ENCODE measurements at places on chromosomes 4 and X.

GRCh38 chr4:80180743-80181142 lies 16.6 kb upstream of the PRDM8 start:
- DNase-seq, result no peak

DNA sequence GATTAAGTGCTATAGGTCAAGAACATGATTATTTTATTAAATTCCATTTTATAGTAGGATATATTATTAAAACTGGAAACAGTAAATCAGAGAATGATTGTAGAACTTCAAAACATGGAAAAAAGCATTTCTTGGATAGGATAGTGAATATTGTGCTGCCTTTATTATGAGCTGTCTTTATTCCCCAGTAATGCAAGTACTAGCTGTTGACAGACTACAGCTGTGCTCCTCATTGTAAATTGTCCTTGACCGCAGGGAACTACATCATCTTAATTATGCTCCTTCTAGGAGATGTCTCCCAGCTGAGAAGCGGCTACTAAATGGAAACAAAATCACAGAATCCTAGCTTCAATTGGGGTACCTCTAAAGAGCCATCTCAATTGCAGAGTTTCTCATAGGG lies 1457.2 kb upstream of the PCDH7 start:
- no peak for DNase-seq

DNA sequence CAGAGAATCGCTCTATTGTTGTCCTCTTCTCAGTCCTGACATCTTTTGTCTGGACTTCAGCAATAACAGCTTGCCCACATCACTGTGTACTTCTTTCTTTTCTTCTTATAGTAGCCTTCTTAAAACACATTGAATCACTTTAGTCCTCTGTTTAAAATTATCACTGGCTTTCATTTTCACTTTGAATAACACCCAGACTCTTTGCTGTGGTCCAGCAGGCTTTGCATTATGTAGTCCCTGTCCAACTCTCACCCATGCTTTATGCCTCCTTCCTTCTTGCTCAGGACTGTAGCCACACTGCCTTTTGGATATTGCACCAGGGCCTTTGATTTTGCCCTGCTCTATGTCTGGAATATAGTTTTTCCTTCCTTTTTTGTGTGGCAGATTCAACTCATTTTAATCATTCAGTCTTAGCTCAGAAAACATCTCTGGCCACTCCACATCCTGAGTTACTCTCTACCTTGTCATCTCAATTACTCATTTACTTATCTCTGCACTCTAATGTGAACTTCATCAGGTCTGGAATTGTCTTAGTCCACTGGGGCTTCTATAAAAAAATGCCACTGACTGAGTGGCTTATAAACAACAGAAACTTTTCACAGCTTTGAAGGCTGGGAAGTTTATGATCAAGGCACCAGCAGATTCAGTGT lies 168.2 kb downstream of the C4orf33 start:
- DNase-seq, result no peak

GRCh38 chr4:83692028-83692427 lies 156.1 kb downstream of the GPAT3 start:
- DNase-seq, result peak; percentile 18

DNA sequence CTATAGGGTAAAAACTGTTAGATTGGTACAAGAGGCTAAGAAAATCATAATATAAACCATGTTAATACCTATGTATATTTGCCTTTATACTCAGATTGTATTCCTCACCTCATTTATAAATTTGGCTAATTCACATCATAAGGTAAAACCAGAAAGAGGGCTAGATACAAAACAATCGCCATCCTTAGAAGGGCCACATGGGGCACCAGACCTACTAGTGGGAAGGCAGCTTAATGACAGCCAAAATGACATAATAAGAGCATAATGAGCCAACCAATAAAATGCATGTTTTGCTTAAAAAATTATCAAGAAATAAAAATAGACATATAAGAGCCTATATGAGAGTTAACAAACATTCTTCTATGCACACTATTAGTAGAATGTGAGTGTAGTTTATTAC lies 107.3 kb upstream of the PRDX4 start:
- no peak for DNase-seq

DNA sequence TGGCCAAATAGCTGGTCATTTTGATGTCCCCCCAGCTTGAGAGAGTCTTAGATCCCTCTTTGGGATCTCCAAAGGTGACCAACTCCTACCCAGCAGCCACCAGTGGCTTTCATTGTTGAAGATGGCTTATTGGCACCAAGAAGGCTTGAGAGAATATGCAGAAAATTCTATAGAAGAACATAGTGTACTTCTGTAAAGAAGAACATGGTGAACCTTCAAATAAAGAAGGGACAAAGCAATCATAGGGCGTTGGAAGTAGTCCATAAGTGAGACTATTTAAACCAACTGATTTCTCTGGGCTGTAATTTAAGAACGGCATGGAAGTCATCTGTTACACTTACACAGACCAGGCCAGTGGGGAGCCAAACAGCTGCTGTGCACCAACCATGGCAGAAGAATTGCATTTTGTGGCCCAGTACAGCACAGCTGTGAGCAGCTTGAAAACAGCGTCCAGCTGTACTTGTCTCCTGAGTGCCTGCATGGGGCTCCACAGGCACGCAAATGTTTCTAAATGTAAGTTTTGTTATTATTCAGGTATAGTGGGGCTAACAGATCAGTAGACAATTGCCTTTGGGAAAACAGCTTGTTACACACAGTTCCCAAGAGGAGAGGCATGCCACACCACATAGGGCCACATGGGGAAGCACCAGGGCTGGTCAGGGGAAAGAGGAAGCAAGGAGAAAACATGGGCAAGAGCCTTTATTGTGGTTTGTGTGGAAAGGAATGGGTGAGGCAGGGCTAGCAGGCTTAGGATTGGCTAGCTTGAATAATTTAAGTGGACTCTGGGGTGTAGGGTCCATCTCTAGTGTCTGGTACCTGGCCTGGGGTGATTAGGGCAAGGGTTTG lies 125.0 kb downstream of the ARHGAP6 start:
- DNase-seq, result no peak

DNA sequence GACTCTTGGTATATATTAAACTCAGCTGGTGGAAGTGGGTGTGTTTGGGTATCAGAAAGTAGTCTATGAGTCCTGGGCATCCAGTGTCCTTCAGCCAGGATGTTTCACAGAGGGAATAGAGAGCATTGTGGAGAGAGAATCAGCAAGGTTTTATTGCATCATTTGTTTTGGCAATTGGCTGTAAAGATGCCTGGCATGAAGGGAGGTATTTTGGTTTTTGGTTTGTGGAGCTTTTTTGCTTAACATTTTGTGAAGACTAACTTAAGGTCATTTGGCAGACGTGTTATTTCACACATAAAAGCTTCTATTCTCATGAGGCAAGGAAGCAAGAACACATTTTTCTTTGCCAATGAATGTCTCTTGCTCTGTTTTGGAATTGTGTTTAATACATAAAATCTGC lies 71.1 kb downstream of the DCLK2 start:
- DNase-seq, result no peak

DNA sequence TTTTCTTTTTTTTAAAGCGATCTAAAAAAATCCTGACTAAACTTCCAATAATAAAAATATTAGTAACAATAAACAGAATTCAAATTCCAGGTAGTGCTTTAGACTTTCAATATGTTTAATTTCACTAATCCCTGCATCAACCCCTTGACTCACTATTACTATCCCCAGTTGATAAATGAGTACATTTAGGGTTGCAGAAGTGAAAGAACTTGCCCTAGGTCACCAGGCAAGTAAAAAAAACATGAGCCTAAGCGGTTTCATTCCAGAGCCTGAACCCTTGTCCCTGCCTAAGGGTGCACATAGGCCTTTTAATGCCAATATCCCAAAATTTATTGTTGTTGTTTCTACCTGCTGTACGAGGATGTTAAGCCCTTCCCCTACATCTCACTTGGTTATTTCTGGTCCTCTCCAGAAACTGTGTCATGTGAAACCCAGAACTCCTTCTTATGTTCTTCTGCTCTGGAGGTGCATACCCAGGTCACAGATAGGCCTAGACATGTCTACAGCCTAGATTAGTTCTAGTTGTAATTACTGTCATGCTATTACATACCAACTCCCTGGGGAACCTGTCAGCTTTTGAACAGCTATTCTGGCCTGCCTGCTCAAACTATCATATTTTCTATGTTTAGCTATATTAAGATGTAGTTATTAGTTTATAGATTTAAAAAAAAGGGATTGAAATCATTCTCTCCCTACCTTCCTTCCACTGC lies 244.5 kb upstream of the PITX2 start:
- DNase-seq, result no peak

GRCh38 chr4:140703463-140703862 lies 52.7 kb downstream of the TBC1D9 start:
- no peak for DNase-seq

DNA sequence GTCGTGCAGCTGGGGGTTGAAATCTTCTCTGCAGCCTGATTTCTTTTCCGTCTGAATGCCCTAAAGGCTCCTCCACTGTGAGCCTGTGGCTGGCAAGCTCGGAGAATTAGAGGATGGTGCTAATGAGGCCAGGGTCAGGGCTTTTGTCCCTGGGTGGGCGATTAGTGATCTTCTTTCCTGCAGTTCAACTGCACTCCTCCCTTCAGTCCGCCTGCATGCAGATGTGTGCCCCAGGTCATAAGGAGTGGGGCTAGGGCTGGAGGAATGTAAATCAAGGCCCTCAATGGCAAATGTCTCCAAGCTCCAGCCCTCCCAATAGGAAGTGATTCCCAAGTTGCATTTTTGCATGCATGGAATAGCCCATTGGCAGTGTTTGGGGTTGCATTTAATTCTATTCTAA lies 405.0 kb downstream of the AFF2 start:
- no peak for DNase-seq

GRCh38 chr4:85776579-85776978 lies 301.6 kb downstream of the ARHGAP24 start:
- DNase-seq, result peak; percentile 64

GRCh38 chr4:8468746-8469535 lies 28.4 kb downstream of the TRMT44 start:
- DNase-seq, result peak; percentile 39

- no peak for DNase-seq
These were observed 189.5 kb downstream of the APBB2 start for GRCh38 chr4:41024556-41025491.

GRCh38 chrX:19846995-19847790 lies 40.2 kb downstream of the SH3KBP1 start:
- DNase-seq, result peak; percentile 78

DNA sequence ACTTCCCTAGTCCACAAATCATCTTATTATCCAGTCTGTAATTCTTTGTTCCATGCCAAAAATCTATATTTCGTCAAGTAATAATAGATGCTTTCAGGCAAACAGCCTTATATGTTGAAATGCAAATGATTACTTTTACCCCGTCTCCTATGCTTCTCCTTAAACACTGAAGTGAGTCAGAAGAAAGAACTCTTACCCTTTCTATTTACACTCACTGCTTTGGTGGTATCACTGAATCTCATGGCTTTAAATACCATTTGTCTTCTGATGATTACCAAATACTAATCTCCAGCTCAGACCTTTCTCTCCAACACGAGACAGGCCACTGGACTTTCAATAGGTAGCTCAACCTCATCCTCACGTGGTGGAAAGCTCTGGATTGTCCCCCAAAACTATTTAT lies 558.1 kb downstream of the IL1RAPL1 start:
- DNase-seq, result no peak

DNA sequence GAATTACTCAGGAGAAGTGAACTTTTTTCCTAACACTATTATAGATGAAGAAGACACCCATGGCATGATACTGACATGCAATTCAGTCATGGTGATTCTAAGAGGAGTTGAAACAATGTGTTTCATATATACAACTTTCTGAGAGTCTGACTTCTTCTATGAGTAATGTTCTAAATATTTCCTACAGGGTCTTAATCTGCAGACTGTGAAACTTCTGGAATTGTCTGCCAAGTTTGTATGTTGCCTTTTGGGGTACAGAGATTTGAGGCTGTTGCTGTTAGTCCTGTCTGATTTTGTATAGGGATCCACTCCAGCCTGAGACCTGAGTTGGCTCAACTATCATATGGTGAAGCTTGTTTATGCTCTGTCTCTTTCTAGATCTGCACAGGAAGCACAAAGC lies 160.6 kb upstream of the GATB start:
- DNase-seq, result peak; percentile 62

GRCh38 chr4:7337196-7338058 lies 97.3 kb downstream of the PSAPL1 start:
- DNase-seq, result no peak

GRCh38 chr4:26815199-26815598 lies 45.4 kb upstream of the STIM2 start:
- DNase-seq, result no peak

DNA sequence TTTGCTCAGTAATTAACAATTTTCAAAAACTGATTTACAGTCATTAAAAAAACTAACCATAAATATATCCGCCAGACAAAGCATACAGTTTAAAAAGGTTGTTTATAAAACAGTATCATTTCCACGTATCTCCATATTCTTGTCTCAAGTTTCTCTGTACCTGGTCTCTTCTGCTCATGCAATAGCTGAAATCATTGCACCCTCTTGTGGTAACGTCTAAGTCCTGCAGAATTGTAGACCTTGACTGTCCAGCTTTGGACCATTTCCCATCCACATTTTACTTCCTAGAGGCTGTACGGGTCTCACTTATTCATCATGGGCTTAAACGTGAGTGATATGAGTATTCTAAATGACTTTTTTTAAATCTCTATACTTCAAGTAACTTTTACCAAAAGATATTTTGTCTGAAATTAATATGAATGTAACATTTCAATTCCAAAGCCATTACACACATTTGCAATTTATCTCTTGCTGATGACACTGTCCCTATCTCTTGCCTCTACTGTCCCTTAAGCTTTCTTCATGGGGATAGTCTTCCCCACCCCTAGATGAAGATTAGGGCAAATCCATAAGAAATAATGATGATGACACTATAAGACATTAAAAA lies 118.5 kb downstream of the BTC start:
- DNase-seq, result peak; percentile 65

GRCh38 chrX:42975906-42976305 lies 197.9 kb upstream of the PPP1R2C start:
- DNase-seq, result no peak

- no peak for DNase-seq
These were observed 88.1 kb downstream of the RPA4 start for GRCh38 chrX:96971812-96972211.

- DNase-seq, result no peak
These were observed 36.9 kb downstream of the PARM1 start for GRCh38 chr4:74969507-74970474.

GRCh38 chr4:1244978-1245471 lies 3.9 kb downstream of the CTBP1 start:
- DNase-seq, result no peak

DNA sequence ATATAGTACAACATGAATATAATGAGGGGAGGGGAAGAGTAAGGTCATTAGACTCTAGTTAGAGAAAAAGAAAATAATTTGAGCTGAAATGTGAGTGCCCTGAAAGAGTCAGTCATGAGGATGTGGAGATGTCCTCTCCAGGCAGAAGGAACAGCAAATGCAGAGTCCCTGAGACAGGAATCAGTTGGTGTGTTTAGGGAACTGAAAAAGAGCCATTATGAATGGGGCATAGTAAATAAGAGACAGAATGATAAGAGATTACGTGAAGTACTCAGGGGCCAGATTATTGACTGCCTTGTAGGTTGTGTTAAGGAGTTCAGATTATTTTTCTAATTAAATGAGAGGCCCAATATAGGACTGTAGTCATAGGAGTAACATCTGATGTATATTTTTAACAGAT lies 147.0 kb downstream of the PDLIM5 start:
- no peak for DNase-seq

GRCh38 chr4:81756973-81757372 lies 285.3 kb upstream of the RASGEF1B start:
- no peak for DNase-seq

Measured in HFFc6 (cell line).